ENCODE measurements at places on chromosomes 7 and 10. TPM values are rescaled to one million over a fixed set of nuclear protein-coding genes. Genes with fewer than 3 reads are reported as not detected.

GRCh38 chr10:93726024-93726423, 23.6 kb upstream of the FRA10AC1 start:
- no peaks in the 10 kb centered on the region for H3K4me1 ChIP-seq
- no peaks in the 10 kb centered on the region for H3K36me3 ChIP-seq
- H3K4me3 ChIP-seq: no peak overlapping the region
- H3K27me3 ChIP-seq: no peaks in the 10 kb centered on the region
- no peak for DNase-seq
- H3K27ac ChIP-seq: no peak overlapping the region

- no peaks in the 10 kb centered on the region for H3K36me3 ChIP-seq
- H3K4me1 ChIP-seq: no peaks in the 10 kb centered on the region
- no peaks in the 10 kb centered on the region for H3K27me3 ChIP-seq
- H3K27ac ChIP-seq: no peak overlapping the region
These were observed 99.9 kb downstream of the CNTNAP2 start for GRCh38 chr7:146216396-146217041.

Gene PIK3CG
- total RNA-seq: 3.1 TPM

- no peaks in the 10 kb centered on the region for H3K27me3 ChIP-seq
- H3K4me3 ChIP-seq: no peak overlapping the region
- H3K27ac ChIP-seq: no peak overlapping the region
- peaks cover 5% of the 10 kb centered on the region for H3K4me1 ChIP-seq
These were observed 109.6 kb downstream of the MACC1 start for GRCh38 chr7:20107582-20107981.

Gene SLC29A4
- total RNA-seq: 1.4 TPM

GRCh38 chr10:4482659-4483058, 343.3 kb upstream of the AKR1E2 start:
- H3K4me1 ChIP-seq: no peaks in the 10 kb centered on the region
- no peak overlapping the region for H3K4me3 ChIP-seq
- no peaks in the 10 kb centered on the region for H3K27me3 ChIP-seq
- no peaks in the 10 kb centered on the region for H3K36me3 ChIP-seq

Gene PRKCQ
- 0.30 TPM for total RNA-seq

DNA sequence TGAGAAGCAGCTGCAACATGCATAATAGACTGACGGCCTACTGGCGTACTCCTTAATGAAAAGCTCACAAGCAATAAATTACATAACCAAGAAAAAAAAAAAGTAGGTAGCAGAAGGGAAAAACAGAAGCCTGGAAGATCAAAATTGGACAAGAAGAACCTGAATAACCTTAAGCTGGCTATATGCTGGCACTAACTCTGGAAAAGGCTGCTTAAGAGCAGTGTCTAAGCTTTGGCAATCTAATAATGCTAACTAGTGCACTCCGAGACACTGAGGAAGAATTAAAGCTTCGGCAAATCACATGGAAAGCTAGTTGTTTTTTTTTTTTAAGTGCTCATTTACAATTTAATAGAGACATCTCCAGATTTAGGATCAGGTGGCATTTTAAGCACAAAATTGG, 441.9 kb downstream of the PARD3 start:
- H3K4me3 ChIP-seq: no peak overlapping the region
- no peak overlapping the region for H3K27ac ChIP-seq
- no peaks in the 10 kb centered on the region for H3K36me3 ChIP-seq
- H3K4me1 ChIP-seq: no peaks in the 10 kb centered on the region

- H3K36me3 ChIP-seq: no peaks in the 10 kb centered on the region
- no peak overlapping the region for H3K27ac ChIP-seq
- DNase-seq: no peak
- H3K4me3 ChIP-seq: no peak overlapping the region
- no peaks in the 10 kb centered on the region for H3K4me1 ChIP-seq
These were observed 13.1 kb downstream of the SDHAF3 start for GRCh38 chr7:97130417-97131139.

Gene ADARB2
- total RNA-seq: 23.2 TPM
